ENCODE measurements at places on chromosomes 1 and 21.

GRCh38 chr1:182681568-182681912 is 2.8 kb downstream of the RGS8 start:
- no peak for DNase-seq

DNA sequence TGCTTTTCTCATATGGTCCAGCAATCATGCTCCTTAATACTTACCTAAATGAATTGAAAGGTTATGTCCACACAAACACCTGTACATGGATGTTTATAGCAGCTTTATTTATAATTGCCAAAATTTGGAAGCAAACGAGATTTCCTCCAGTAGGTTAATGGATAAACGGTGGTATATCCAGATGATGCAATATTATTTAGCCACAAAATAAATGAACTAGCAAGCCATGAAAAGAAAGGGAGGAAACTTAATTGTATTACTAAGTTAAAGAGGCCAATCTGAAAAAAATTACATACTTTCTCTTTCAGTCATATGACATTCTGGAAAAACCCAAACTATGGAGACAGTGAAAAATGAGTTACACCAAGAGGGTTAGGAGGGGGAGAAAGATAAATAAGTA is 76.3 kb upstream of the LRRC7 start:
- DNase-seq: no peak

GRCh38 chr1:204564835-204565234 is 48.6 kb downstream of the MDM4 start:
- DNase-seq: no peak

GRCh38 chr1:95023399-95024043 is 49.2 kb downstream of the ALG14 start:
- DNase-seq: no peak

GRCh38 chr1:111666828-111667227 is 47.2 kb downstream of the RAP1A start:
- DNase-seq: no peak

- no peak for DNase-seq
Measured at GRCh38 chr1:206706806-206707366, 22.2 kb downstream of the MAPKAPK2 start.

GRCh38 chr1:160007577-160008200 is 24.1 kb downstream of the PIGM start:
- DNase-seq: no peak

DNA sequence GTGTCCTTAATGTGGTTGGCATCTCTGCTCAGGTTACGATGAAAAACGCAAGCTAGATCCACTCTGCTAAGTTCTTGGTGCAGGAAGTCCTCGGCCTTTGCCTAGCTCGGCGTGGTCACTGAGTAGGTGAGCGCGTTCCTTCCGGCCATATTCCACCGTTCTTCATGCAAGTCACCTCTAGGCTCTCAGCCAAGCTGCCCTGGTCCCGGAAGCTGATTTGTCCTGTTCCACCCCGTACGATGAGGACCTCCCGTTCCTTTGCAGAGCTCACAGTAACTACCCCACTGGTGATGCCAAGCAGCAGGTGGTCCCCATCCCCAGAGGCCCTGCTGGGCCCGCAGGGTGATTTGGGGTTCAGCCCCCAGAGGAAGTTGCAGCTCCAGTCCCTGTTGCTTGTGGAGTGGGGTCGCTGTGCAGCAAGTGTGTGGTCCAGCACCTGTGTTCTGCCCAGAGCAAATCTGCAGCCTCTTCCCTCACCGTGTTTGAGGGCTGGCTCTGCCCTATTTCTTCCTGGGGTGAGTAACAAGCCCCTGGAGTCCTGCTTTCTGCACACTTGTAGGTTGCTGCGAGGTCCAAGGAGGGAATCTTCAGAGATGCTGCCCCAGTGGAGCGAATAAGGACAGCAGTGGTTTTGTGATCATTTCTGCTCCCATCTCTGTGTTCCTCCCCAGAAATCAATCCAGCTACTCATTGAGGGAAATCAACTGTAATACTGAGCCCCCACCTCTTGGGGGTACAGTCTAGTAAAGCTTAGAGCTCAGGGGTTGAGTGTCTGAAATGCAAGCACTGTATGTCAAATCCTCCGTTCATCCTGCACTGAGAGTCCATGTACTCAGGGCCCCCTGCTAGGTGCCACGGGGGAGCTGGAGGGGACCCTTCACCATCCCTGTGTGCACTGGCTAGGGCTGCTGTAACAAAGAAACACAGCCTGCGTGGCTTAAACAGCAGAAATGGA is 2.3 kb downstream of the UMODL1 start:
- DNase-seq: no peak

GRCh38 chr1:65163201-65163805 is 15.3 kb downstream of the AK4 start:
- DNase-seq: no peak

GRCh38 chr1:198649232-198649967 is 10.6 kb downstream of the PTPRC start:
- DNase-seq: no peak

DNA sequence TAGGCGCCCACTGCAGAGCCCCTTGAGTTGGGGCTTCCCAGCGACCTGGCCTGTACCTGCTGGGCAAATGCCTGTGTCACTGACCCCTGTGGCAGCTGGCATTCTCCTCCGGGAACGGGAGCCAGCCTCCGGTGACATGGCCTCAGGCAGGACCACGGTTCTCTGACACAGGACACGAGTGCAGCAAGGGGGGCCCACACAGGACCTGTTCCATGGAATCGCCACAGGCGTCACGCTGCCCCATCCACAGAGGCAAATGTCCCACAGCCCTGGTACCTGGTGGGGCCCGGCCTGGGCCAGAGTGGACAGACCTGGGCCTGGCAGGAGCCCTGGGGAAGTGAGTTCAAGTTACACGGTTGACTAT is 2.6 kb downstream of the ITGB2 start:
- DNase-seq: no peak

- DNase-seq: no peak
Measured at GRCh38 chr1:116357487-116357886, 15.6 kb upstream of the ATP1A1 start.

DNA sequence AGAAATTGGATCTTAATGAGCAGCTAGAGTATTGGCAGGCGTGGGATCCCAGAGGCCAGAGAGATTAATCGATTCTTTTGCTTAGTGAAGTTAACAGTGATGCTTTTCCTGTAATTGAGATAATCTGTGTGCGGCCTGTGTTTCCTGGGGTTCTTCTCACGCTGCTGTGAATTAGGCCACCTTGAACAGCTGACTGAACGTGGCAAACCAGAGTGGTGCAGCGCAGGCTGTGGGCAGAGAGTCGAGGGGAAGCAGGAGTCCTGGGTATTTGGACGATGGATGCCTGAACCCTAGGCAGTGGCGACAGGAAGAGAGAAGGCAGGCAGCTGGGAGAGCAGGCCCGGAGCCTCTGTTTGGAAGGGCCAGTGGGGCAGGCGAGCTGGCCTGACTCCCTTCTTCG is 51.7 kb downstream of the RYR2 start:
- no peak for DNase-seq

GRCh38 chr21:14353726-14354125 is 29.2 kb downstream of the HSPA13 start:
- DNase-seq: no peak

- no peak for DNase-seq
Measured at GRCh38 chr21:23811805-23812204, 1795.5 kb downstream of the MRPL39 start.

- no peak for DNase-seq
Measured at GRCh38 chr1:234844479-234845031, 234.6 kb upstream of the IRF2BP2 start.

GRCh38 chr1:102776071-102776470 is 332.3 kb downstream of the COL11A1 start:
- no peak for DNase-seq

- no peak for DNase-seq
Measured at GRCh38 chr1:185610954-185611353, 123.2 kb upstream of the HMCN1 start.

GRCh38 chr1:185680453-185680852 is 53.7 kb upstream of the HMCN1 start:
- DNase-seq: no peak

DNA sequence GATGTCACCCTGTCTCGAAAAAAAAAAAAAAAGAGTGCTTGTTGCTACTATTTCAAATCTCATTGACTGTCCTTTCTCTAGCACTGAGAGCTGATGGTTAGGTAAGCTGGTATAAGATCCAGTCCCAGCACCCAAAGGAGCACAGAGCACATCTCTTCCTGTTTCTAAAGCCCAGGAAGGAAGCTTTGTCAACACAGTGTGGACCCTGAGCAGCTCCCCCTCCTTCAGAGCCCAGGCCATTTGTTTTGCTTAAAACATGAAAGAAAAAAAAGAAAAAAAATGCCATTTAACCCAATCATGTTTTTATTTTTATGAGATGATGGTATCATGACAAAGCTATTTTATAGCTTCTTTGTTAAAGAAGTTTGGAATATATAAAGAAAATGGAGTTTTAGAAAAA is 184.1 kb upstream of the DUSP10 start:
- DNase-seq: no peak

- DNase-seq: no peak
Measured at GRCh38 chr1:91777196-91777595, 108.8 kb downstream of the TGFBR3 start.

- DNase-seq: no peak
Measured at GRCh38 chr1:237448042-237448441, 406.1 kb downstream of the RYR2 start.

GRCh38 chr21:45900034-45900868 is 81.3 kb upstream of the COL6A1 start:
- no peak for DNase-seq

GRCh38 chr1:201964261-201964660 is 9.0 kb downstream of the TIMM17A start:
- no peak for DNase-seq

DNA sequence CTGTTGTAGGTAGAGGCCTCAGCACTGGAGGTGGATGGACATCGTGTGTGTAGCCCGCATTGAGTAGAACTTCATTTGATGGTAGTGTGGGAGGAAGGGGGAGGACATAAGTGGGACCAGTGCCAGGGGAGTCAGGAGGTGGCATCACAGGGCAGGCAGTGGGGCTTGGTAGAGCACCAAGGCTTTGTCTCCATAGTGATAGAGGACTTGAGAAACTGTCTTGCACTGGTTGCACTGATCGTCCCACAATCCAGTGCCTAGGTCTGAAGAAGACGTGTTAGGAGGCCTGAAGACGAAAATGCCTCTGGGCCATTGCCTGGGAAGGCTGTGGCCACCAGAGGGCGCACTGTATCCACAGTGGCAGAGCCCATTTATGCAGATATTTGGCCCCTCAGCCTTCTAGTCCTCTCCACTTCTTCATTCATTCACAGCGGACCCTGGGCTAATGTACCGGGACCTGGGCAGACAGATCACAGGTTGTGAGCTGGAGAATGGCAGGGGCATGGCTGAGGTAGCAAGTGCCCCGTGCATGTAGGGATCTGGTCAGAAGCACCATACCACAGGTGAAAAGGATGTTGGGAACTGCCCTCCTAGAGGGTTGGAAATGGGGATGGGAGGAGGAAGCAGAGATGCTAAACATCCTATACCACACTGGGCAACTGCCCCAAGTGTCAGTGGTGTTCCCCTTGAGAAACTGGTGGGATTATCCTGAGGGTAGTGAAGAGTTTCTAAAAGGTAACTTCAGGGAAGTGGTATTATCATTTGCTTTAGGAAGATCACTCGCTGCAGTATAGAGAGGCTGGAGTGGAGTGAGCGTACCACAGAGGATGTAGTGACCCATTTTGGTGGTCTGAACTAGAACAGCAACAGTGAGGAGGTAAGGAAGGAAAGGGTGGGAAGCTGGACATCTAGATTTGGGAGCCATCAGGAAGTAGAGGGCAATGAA is 95.3 kb downstream of the PIK3R3 start:
- peak; percentile 90 for DNase-seq

DNA sequence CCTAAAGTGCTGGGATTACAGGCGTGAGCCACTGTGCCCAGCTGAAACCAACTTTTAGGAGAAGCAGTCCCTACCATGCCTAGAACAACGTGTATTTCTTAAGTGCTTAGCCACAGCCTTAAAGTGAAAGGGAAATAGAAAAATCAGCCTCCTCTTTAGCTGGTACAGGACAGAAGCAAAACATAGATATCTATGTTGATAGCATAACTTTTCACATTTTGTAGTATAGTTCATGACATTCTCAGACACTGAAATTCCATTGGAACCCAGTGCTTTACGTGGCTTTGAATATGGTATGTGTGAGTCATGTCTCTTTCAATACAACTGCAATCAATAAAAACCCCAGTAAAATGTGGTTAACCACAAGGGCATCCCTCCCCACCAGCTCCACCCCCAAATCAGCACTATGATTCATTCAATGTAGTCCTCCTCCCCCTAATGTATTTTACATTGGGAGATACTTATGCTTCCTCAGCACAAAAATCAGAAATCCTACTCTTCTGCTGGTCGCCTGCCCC is 32.1 kb downstream of the TGFB2 start:
- DNase-seq: peak; percentile 71

- DNase-seq: no peak
Measured at GRCh38 chr1:149967041-149967440, 30.4 kb upstream of the MTMR11 start.

DNA sequence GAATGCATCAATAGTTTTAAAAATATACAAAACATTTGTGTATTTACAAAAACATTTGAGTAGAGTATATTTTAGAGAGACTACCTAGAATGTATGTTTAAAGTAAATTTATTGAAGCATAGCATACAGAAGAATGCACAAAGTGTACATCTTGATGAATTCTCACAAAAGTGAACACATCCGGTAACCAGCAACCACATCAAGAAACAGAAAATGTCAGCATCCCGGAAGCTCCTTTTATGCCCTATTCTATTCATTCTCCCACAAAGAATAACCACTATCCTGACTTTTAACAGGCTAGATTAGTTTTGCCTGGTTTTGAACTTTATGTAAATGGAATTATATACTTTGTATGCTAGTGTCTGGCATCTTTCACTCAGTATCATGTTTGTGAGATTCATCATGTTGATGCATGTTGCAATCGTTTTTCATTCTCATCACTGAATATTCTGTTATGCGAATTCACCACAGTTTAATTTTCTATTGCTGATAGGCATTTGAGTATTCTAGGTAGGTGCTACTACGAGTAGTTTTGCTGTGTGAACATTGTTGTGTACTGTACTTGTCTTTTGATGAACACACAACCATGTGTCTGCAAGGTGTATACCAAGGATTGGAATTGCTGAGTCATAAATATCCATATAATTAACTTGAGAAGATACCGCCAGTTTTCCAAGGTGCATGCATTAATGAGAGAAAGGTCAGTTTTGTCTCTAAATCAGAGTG is 75.4 kb downstream of the CACHD1 start:
- no peak for DNase-seq

- no peak for DNase-seq
Measured at GRCh38 chr1:112504001-112504660, 4.6 kb upstream of the WNT2B start.

GRCh38 chr1:74470251-74470650 is 42.2 kb downstream of the LRRC53 start:
- no peak for DNase-seq

DNA sequence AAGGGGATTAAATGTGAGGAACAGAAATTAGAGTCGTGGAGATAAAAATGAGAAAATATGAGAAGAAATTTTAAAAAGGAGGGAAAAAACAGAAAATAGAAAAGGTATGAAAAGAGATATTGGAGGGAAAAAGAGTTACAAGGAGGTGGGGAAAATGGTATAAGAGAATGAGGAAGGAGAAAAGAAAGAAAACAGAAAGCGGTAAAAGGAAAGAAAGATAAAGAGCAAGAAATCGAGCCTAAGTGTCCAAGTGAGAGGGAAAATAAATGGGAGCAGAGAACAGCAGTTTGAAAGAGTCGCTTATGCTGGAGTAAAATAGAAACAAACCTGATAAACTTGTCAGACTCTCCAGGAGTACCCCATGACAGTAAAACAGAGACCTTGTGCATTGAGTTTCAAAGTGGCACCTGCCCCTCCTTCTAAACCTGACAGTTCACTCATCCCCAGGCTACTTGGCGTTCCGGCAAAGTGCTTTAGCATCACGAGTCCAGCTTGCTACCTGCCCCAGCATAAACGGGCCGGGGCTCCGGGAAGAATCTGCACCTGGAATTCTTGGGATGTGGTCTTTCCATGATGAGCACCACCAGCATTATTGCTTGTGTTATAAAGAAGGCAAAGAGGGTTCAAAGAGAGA is 585 bp downstream of the NEGR1 start:
- no peak for DNase-seq
